ENCODE measurements at places on chromosomes 11 and 22.

- no peak for DNase-seq
Measured at GRCh38 chr11:132718711-132719671, 813.3 kb downstream of the OPCML start.

DNA sequence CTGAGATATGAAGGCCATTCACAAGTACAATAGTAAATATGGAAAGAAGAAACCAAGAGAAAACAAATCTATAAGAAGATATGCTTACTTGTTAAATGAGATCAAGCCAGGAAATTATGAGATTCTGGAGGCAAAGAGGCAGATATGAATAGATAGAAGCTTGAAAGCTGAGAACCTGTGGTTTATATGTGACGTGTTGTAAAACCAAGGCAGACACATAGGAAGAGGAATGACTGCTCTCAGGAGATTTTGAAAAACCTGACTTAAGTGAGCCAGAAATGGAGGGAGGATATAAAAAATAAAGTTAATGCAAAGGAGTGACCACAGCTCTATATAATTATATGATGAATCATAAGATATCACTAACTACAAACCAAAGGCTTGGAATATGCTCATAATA, 1160.5 kb upstream of the CNTN5 start:
- no peak for DNase-seq

DNA sequence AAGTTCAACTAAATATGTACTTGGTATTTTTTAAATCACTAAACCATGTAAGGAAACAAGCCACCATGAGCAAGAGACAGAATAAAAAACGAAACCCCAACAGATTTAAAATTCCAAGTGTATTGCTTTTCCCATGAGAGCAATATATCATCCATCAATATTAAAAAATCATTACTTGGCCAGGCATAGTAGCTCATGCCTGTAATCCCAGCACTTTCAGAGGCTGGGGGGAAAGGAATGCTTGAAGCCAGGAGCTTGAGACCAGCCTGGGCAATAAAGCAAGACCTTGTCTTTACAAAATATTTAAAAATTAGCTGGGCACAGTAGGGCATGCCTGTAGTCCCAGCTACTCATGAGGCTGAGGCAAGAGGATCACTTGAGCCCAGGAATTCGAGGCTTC, 190.8 kb downstream of the TTC28 start:
- no peak for DNase-seq

DNA sequence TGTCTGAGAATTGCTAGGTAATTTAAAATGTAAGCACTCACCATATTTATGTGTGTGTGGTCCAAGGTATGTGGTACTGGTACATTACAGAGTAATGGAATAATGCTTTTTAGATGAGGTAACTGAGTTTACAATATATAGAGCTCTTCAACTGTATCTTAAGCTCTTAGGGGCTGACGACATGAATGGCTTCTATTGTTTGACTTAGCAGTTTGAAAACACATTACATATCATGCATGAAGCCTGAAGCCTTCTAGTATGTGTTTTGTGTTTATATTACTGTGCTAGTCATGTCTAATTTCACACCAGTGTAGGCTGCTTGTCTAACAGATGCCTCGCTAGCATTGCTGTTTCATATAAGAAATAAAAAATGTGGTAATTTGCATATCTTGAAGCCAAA, 37.2 kb downstream of the GAS2 start:
- no peak for DNase-seq

GRCh38 chr22:27647540-27647939, 154.0 kb downstream of the MN1 start:
- DNase-seq, result no peak

DNA sequence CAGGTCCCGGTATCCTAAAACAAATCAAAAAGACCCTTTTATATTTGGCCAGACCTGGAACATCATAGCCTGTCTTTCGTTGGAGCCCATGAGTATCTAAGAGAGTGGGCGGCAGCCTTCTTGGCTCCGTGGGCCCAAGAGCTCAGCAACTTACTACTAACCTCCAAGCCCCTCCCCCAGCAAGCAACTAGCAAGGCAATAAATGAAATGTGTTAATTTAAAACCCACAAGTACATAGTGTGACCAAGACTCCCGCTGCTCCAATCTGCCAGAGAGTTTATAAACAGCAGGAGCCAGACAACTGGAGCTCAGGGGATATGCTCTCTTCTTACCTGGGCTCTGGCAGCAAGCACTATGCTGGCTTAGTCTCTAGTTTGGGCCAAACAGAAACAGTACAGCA, 40.8 kb upstream of the CYP2D6 start:
- DNase-seq, result no peak

- DNase-seq, result no peak
Measured at GRCh38 chr11:9859554-9860305, 195.9 kb downstream of the SWAP70 start.

DNA sequence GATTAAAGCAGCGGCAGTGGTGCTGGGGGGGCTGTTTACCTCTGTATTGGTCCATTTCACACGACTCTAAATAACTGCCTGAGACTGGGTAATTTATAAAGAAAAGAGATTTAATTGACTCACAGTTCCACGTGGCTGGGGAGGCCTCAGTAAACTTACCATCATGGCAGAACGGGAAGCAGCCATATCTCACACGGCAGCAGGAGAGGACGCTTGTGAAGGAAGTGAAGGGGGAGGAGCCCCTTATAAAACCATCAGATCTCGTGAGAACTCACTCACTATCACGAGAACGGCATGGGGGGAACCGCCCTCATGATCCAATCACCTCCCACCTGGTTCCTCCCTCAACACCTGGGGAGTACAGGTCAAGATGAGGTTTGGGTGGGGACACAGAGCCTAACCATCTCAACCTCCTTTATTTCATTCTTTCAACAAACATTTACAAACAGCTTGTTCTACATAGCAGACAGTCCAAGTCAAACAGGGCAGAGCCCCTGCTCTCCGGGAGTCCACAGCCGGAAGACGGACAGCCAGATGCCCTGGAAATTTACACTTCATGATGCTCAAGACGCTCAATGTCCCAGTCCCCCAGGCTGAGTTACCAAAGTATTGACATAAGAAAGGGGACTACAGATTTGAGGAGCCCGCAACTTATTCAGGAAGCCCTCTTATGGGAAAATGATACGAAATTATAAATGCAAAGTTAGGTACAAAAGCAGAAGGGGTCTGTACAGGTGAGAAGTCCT, 26.3 kb upstream of the HMGXB4 start:
- no peak for DNase-seq

- no peak for DNase-seq
Measured at GRCh38 chr11:121592708-121593107, 139.9 kb upstream of the SORL1-AS1 start.

DNA sequence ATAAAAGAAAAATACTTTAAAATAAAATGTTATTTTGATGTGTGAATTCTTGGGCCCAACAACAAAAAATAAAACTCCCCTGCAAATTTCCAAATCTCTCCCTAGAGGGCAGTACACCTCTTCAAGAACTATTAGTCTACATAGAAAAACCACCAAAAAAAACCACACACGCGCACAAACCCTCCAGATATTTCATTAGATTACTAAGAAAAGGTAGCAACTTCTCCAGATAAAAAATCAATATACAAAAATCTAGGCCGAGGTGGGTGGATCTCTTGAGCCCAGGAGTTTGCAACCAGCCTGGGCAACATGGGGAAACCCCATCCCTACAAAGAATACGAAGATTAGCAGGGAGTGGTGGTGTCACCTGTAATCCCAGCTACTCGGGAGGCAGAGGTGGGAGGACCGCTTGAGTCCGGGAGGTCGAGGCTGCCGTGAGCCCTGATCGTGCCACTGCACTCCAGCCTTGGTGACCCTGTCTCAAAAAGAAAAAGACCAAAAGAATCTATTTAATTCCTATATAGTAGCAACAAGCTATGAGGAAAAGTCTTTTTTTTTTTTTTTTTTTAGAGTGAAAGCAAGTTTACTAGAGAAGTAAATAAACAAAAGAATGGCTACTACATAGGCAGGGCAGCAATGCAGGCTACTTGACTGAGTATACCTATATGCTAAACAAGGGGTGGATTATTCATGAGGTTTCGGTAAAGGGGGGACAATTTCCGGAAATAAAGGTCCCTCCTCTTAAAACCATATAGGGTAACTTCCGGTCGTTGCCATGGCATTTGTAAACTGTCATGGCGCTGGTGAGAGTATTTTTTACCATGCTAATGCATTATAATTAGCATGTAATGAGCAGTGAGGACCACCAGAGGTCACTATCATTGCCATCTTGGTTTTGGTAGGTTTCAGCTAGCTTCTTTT, 13.1 kb downstream of the B3GNT6 start:
- peak; percentile 74 for DNase-seq

DNA sequence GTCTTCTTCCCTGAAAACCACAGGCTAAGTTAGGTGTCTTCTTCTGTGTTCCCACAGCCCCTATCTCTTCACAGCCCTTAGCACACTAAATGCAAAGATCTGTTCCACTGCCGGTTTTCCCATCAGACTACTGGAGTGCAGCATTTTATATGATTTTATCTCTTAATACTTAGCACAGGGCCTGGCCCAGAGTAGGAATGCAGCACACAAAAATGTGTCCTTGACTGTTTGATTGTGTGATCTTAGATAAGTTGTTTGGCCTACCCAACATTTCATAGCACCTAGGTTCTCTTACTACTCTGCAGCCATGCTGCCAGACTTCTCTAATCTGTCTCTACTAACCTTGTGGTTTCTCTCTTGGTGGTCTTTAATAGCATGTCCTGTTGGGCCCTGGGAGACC, 54.1 kb upstream of the RRM1 start:
- DNase-seq, result no peak

GRCh38 chr11:108871867-108872266, 207.0 kb downstream of the DDX10 start:
- no peak for DNase-seq

DNA sequence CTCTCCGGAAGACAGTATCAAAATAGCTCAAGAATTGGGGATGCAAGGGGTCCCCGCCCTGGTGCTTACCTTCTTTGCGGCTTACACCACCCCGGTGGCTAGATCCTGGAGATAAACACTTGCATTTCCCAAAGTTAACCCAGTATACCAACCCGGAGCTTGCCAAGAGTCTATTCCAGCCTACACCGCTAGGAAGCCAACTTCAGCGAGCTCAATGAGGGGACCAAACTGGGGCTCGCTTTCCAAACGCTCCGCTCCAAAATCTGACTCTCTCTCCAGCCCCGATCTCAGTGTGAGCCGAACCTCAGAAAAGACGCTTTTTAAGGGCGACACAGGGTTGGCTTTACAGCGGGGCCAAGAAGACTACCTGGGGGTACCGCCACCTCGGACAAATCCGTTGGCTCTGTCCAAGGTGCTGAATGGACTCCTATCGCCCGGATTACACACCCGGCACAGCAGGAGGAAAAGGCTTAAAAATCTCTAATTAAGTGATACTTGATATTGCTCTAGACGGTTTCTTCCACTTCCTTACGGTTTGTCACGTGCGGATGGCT, 20.1 kb upstream of the BDNF start:
- peak; percentile 25 for DNase-seq

DNA sequence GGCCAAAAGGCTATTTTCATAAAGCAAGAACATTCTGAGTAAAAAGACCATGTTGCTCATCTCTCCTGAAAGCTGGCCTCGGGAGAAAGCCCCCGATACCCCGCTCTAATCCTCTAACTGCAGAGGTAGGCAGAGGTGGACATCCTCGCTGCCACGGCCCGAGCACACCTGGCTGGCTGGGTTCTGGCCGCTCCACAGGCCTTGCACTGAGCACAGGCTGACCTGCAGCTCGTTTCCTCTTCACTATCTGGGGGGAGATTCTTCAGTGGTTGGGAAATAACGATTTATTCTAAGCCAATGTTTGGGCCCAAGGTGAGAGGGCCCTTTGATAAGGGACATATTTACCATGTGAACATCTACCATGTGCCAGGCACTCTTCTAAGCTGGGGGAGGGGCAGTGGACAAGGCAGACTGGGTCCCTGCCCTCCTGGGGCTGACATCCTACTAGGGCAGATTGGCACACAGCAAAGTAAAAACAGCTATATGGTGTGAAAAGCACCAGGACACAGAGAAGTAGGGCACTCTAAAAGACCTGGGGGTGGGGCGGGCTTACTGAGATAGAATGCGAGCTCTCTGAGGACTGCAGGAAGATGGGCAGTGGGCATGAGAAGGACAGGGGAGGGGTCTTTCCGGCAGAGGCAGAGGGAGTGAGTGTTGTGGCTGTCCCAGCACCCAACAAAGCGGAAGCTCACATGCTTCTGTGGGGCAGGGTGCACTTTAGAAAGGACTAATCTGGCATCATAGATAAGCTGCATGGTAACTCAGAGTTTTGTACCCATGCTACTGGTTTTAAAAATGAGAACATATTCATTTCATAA, 65.5 kb upstream of the ARFGAP3 start:
- no peak for DNase-seq

- peak; percentile 13 for DNase-seq
Measured at GRCh38 chr11:3137486-3138177, 27.5 kb downstream of the OSBPL5 start.

DNA sequence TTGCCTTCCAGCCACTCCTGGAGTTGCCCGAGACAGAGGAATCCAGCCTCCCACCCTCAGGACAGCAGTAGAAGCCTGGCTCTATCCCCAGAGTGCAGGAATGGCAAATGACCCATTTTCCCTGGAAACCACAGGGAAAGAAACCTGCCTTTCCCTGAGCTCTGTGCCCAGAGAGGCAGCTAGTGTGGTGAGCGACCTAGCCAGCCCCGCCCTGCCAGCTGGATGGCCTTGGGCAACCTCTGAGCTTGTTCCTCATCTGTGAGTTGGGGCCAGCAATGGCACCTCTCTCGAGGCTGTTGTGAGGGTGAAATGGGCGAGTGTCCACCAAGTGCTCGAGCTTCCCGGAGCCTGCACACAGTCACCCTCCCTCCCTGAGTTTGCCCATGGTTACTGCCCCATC, 3.7 kb downstream of the OMP start:
- no peak for DNase-seq

DNA sequence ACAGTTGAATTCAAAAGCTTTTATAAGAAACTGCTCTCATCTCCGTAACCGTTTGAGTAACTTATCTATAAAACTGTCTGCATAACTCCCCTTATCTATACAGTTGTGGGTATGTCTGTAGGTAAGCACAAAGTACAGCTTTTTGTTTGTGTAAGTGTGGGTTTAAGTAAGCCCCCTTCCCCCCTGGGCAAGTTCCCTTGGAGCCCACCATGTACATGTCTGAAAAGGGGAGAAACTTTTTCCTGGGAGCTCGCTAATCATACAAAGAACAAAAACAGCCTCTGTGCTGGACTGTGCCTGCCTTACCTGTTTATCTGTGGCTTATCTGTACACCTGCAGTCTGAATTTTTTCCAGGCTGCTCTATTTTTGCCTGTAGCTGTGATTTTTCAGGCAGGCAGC, 36.3 kb upstream of the TMEM45B start:
- DNase-seq, result no peak

GRCh38 chr11:87368151-87368550, 330.4 kb downstream of the TMEM135 start:
- no peak for DNase-seq

DNA sequence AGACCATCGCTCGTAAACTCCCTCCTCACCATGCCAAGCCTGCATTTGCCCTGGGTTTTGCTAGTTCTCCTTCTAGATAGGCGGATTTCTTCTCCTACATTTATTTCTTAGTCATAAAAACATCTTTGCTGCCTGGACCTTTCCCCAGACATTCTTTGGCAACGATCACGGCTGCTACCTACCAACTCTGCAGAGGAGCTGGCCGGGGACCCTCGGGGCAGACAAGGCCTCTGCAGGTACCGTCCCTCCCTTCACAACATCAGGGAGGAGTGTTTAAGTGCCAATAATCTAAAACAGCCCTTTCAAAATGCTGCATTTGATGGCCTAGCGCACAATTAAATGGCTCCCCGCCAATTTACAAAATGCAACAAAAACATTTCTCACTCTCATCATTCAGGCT, 34.4 kb downstream of the BRD1 start:
- no peak for DNase-seq

Measured in left cardiac atrium (tissue), 4 donors.